Left renal pelvis (tissue), 4 donors: ENCODE measurements at places on chromosomes 13 and 19.

- no peak for DNase-seq
These were observed 246.9 kb downstream of the DCLK1 start for GRCh38 chr13:35884211-35884760.

DNA sequence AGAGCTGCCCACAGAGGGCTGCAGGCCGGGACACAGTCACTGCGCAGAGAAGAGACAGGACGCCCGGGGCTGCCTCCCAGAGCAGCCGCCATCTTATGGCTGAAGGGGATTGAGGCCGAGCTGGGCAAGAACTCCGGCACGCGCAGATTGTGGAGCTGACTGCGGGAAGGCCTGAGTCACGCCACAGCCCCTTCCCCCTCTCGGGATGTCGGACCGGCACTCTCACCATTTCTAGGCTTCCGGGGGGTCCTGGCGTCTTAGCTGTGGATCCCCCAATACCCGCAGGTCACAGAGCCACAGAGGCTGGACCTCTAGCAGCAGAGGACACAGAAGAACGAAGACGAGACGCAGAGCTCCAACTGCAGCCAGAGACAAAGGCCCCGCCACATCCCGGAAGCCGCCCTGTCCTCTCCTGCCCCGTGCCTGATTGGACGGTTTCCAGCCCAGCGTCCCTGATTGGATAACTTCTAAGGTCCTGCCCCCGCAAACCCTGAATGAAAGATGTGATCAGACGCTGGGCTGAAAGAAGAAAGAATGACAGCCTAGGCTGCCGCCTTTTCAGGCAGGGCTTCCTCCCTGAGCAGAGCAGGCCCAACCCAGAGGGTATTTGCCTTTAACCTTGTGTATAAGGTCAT is at the start of gene ZNF43:
Gene ZNF43, minus strand, starts transcription at position 373 of the 635 bp plus-strand sequence. Its CDS starts 144 bp downstream, at position 229.
- DNase-seq: peak; percentile 95

GRCh38 chr13:44231786-44232516 is 141.7 kb upstream of the SERP2 start:
- DNase-seq: no peak

- DNase-seq: no peak
These were observed 5.9 kb upstream of the HOMER3 start for GRCh38 chr19:18946918-18947317.

DNA sequence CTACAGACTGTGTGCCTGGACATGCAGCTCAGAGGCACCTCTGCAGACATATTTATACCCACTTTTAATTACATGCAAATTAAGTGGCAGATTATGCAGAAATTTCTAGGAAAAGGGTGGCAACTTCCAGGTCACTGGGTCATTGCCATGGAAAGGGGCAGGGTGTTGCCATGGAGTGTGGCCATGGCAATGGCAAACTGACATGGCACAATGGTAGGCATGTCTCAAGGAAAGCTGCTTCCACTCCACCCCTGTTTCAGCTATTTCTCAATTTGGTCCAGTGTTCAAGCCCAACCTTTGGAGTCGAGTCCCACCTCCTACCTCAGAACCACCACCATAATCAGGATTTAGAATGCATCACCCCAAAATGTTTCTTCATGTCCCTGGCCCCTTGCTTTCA is 170.7 kb upstream of the TSHZ3 start:
- no peak for DNase-seq

DNA sequence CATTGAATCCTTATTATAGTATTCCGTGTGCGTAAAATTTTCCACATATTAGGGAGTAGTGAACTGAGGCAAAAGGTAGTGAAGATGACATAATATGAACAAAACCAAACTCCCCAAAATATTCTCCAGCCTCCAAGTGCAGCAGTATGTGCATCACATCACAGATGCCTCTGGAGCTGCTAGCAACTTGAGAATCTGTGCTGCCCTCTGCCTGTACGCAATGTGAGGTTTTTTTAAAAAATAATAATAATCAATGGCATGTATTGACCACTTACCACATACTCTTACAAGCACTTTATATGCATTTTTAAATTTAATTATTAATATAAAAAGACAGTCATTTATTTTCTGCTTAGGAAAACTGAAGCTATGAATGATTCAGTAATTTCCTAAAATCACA is 583.0 kb upstream of the SPRY2 start:
- no peak for DNase-seq

DNA sequence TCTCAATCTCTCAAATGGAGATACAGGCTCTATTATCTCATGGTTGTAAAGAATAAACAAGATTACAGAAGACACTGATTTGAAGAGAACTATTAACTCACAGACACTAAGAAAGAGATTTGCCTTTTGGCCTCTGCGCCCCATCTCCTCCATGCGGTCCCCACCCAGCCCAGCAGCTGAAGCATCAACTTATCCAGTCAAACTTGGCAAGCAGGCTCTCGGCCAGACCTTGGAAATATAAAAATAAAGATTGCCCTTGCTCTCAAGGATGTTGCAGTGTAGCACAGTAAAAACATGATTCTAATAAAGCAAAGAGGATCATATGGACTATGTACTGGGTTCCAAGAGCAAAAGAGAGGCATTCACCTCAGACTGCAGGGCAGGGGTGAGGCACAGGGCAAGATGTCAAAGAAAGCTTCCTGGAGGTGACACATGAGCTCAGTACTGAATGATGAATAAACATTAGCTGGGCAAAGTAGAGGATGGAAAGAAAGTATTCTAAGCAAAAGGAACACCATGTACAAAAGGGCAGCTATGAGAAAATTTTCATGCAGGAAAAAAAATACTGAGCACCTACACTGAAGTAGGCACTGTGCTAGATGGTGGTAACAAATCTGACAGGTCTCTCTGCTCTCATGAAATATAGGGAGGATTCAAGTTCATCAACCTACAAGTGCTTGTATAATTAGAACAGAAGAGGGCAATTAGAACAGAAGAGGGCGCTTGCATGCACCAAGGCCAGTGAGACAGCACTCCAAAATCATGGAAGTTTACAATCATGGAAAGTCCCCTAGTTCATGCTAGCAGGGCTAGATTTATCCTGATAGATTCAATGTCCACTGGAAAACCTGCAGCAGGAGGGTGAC is 85.0 kb downstream of the SACS start:
- no peak for DNase-seq

DNA sequence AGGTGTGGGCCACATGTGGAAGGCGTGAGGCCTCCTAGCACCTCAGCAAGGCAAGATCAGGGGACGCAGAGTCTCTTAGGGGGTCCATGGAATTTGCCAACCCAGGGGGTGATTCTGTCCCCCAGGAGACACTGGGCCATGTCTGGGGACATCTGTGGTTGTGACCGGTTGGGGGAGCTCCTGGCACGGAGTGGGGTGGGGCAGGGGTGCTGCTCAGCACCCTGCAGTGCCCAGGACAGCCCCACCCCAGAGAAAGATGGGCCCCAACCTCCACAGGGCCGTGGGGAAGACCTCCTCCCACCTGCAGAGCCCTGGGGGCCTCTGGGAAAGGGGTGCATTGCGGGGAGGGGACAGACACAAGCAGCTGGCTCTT is 4.0 kb downstream of the MKNK2 start:
- no peak for DNase-seq

- DNase-seq: no peak
These were observed 114.8 kb downstream of the SUCLA2 start for GRCh38 chr13:47886314-47886713.

GRCh38 chr13:43787518-43787891 is 733 bp upstream of the ENOX1 start:
- no peak for DNase-seq

- DNase-seq: no peak
These were observed 117.9 kb downstream of the URI1 start for GRCh38 chr19:30059741-30060457.

DNA sequence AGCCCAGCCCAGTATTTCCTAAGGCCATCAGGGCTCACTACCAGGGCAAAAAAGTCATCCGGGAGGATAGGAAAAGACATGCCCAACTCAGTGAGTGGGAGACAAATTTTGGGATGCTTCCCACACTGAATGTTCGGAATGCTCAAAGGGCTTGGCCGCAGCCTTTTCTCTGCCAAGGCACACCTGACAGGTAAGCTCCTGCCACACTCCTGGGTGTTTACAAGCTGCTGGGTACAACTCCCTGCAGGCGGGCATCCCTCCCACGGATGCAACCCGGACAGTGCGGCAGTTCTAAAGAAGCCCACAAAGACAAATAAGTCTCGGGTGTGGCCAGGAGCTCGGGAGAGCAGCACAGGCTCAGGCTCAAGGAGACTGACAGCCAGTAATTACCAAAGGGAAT is 28.1 kb downstream of the SLC7A1 start:
- no peak for DNase-seq

DNA sequence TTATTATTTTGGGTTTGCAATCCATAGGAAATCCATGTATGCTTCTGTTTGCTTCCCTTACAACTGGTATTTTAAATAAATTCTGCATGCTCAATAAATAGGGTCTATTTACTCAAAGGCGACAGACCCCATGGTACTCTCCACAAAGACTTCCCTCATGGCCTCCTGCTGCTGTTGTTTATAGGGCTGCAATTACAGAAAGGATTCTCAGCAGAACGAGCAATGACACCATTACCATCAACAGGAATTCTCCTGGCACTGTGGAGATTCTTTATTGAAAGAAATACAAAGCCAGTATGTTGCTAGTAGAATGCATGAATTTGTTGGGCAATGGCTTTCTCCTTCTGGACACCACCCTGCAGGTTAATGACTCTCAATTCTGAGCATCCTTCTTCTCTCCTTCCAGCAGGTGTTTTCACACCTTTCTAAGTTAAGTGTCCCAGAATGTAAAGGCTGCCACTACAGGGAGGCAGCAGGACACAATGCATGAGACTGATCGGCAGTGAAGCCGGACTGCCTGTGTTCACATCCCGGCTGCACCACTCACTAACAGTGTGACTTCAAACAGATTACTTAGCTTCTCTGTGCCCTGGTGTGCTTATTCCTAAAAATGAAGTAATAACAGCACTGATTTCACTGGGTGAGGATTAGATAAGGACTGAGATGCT is 360.2 kb downstream of the DNAJC15 start:
- no peak for DNase-seq

DNA sequence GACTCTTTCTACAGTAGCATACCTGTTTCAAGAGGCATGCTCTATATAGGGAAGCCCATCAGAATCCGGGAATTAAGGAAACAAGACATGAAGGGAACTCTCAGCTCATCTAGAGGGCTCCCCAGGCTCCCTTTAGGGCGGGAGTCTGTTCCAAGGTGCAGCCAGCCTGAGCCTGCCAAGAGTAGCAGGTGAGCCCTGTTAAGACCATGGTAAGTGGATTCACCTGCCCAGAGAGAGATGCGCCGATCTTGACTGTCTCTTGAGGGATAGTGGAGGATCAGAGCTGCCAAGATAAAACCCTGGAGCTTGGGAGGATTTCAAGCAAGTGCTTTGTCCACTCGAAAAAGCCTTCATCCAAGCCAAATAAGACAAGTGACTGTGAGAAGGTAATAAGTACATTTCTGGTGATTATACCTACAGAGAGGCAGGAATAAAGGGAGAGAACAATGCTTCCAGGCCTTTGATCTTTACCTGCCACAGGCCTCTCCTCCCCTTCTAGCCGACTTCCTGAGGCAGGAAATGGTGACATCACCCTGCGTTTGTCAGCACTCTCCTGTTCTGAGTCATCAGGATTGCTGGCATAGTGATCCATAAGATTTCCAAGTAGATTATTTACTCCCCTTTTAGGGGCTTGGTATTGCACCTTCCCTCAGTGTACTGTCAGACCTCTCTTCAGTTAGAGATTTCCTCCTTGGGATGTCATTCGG is 31.5 kb downstream of the KLF5 start:
- no peak for DNase-seq

DNA sequence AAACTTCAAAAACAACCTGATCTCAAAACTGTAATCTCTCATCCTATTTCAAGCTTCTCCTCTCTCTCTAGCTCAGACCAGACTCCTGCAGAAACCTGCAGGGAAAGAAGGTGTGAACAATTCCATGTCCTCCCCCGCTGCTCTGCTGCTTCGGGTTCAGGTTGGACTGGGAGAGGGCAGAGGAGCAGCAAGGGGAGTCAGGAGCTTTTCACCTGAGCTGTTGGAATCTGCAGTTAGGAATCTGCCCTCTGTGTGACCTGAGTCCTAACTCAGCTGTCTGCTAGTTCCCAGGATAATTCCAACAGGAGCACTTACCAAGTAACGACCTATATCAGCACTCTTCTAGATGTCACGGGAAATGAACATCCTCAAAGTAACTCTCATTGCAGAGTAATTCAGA is 118.3 kb downstream of the DNAJC15 start:
- DNase-seq: no peak

GRCh38 chr19:56309511-56310185 is 5.0 kb downstream of the ZSCAN5A start:
- no peak for DNase-seq

DNA sequence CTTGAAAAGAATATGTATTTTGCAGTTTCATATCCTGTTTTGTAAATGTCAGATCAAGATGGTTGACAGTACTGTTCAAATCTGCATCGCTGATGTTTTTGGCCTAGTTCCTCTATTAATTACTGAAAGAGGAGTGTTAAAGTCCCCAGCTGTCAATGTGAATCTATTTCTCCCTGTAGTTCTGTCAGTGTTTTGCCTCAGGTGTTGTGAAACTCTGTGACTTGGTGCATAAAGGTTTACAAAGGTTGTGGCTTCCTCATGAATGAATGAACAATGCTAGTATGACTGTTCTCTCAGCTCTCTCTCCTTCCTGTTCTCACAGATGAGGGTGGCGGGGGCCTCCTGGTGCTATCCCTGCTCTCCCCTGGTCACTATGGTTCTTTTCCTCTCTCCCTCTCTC is 142.4 kb downstream of the MYCBP2 start:
- no peak for DNase-seq

GRCh38 chr13:75299913-75300862 is 181.8 kb downstream of the TBC1D4 start:
- DNase-seq: no peak

DNA sequence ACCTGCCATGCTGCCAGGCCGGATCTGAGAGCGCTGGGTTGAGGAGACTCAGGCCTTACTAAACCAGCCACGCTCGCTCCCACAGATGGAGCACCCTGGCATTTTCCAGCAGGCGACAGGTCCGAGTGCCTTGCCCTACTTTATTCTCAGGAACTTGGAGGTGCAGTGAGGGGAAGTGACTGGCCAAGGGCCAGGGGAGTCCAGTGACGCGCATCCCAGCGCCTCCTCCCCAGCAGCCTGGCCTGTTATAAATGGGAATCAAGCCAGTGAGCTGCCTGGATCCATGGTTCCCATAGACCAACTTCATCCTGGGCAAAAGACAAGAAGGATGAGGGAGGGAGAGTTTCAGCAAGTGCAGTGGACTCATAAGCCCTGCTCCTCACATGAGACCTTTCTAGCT is 35.5 kb downstream of the TMED1 start:
- DNase-seq: no peak

GRCh38 chr19:31166206-31166605 is 183.0 kb downstream of the TSHZ3 start:
- DNase-seq: no peak

DNA sequence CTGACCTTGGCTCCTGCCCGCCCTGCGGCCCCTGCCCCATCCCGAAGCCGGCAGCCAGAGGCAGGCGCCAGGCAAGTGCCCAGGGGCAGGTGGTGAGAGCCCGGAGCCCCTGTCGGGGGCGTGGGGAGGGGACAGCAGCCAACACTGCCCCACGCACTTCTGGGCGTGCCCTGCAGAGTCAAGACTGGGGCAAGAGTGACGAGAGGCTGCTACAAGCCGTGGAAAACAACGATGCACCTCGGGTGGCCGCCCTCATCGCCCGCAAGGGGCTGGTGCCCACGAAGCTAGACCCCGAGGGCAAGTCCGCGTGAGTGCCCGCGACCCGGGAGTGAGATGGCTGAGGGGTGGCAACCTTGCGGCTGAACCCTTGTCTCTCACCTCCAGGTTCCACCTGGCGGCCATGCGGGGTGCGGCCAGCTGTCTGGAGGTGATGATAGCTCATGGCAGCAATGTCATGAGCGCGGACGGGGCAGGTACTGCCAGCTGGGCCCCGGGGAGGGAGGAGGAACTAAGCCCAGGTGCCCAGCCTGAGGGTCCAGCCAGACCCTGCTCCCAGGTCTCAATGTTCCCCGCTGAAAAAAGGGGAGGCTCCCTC is 17.3 kb downstream of the ANKRD24 start:
- no peak for DNase-seq
